ENCODE measurements at places on chromosomes 2 and 18.

DNA sequence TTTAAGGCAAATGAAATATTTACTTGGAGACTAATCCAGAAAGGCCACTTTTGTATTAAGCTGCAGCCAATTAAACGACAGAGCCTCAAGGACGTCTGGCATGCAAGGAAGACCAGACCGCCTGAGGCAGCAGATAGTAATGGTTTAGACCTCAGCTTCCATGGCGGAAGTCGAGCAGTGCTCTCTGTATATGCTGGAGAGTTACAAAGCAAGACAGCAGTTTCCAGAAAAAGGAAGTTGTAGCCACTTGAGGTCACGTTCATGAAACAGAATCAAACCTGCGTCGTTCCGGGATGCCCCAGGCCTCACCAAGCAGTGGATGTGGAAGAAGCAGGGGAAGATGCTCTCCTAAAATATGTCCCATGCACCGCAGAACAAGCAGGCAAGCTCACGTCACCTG lies 142.0 kb downstream of the PTGR3 start:
- no peak for DNase-seq

GRCh38 chr2:138565230-138565598 lies 63.6 kb downstream of the SPOPL start:
- peak; percentile 3 for DNase-seq

DNA sequence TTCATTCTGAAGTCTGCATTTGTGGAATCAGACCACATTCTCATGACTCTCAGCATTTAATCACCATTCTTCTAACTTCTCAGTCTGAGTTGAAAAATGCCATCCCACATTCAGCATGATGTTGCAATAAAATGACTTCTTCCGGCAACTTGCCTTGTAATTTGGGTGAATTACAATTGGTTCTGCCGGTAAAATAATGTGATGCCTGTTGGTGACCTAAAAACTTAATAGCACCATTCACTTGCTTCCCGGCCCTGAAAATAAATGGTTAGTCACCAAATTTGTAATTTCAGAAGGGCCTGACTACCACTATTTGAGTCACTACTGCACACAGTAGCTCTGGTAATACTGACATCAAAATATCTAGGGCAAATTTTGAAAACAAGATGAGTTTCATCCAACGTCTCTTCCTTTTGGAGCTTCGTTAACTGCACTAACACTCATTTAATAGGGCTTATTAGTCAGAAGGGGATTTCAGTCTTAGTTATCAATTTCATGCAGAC lies 637.1 kb upstream of the CHAC2 start:
- DNase-seq, result peak; percentile 55

DNA sequence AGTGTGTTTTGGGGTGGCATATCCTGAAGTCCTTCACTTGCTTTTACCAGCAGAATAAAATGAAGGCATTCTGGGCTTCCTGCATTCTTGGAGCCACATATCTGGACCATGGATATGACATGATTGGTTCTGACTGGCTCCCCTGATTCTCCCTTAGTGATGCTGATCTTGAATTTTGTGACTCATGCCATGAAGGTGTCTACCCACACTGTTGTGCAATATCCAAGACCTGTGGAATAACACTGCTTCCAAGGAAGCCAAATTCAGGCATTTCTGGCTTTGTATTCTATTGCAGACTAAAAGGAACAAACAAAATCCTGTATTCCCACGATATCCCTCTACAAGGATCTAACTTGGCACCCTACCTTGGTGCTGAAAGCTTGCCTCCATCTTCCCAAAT lies 125.8 kb downstream of the LYPD6B start:
- DNase-seq, result peak; percentile 74

GRCh38 chr2:101380376-101380775 lies 6.9 kb downstream of the CREG2 start:
- DNase-seq, result peak; percentile 94

DNA sequence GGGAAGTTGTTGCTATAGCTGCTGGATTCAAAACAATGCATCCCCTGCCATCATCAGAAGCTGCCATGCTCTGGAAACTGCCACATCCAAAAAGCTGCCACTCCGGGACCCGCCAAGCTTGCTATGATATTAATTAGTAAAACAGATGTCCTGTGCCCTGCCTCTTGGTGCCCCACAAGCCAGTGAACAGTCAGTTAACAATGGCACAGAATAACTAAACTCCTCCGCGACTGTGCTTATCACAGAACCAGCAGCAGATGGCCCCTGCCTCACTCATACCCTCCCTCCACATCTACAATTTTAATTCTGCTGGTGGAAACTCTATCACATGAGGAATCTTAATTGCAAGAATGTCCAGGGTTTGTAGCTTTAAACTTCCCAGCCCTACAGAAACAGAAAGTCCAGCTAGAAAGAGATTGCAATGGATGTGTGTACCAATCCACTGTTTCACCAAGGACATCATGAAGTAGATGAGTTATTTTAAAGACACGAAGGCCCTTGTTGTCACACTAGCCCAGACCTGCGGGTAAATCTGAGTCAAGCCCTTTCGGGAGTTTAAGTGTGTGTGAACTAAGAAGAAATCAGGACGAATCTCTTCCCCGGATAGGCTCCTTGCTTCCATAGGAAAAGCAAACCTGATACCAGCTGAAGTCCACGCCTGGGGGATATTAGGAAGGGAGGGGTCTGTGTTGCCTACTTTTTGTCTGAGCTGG lies 7.4 kb upstream of the ACYP2 start:
- no peak for DNase-seq

DNA sequence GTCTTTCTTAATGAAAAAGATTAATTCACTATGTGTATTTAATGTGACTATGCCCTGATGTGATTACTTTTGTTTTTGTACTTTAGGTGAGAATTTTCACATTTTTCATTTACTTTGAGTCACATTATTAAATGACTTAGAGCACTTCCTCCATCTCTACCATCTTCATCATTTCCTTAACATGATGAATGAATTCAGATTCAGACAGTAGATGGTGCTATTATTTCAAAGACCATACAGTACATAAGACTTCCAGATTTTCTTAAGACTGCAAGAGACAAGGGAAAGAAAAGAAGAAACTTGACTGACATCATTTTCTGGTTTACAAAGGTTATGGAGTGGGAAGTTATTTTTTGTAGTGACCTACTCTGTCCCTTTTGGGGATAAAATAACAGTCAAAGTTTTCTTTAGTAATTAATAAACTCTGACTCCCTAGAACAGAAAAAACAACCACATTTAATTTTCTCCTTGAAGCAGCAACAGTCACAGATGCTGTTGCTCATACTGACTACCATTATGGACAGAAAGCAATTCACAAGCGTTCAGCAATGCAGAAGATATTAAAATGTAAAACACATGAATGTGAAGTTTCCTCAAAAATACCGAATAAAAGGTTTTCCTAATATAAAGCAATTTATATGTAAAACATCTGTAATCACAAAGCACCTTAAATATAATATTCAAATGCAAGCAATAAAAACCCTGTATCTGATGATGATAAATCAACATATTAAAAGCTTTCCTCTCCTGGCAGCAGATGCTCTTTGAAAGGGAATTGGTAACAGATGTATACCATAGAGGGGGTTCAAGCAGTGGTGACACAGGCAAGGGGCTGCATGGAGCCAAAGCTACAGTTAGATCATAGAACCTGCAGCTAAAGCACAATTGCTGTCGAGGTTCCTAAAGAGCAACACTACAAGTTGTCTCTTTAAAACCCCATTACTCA lies 1010.9 kb upstream of the NXPH2 start:
- DNase-seq, result no peak

- DNase-seq, result no peak
Measured at GRCh38 chr2:157725846-157726245, 97.2 kb upstream of the ACVR1C start.

- peak; percentile 5 for DNase-seq
Measured at GRCh38 chr2:96144481-96145035, 682 bp downstream of the DUSP2 start.

- no peak for DNase-seq
Measured at GRCh38 chr2:63440612-63441011, 147.7 kb downstream of the WDPCP start.

DNA sequence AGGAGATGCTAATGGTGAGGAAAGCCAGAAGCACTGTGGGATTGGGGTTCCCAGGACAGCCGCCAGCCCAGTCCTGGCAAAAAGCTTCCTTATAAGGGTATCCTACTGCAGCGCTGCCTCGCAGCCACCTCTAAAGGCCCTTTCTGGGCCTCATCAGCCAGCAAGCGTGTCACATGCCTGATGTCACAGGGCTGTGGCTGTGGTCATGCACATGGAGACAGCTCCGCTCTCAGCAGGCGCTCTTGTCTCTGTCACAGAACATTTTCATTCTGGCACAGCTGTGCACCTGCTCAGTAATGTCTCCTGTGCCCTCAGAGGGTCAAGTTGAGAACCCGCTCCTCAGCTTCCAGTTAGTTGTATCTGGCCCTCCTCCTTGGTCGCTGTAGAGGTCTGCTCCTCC lies 17.7 kb upstream of the MAL start:
- DNase-seq, result no peak

DNA sequence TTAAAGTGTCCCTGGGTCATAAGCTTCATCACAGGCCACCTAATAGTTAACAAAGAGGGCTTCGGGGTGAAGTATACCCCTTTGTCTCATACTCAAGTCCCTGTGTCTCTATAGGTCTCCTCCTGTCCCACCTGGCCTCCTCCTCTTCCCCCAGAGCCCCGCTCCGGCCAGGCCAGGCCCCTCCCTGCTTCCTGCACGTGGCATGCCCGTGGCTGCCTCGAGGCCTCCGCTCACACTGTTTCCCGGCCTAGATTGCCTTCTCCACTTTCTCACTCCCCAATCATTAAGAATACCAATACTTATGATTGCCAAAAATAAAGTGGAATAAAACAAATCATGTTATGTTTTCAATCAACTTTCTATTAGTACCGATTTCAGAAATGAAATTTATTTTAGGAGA lies 18.8 kb downstream of the SMYD1 start:
- no peak for DNase-seq

- no peak for DNase-seq
Measured at GRCh38 chr2:128477891-128478290, 159.2 kb upstream of the HS6ST1 start.

- no peak for DNase-seq
Measured at GRCh38 chr2:217743966-217744761, 258.6 kb downstream of the TNS1 start.

- DNase-seq, result peak; percentile 90
Measured at GRCh38 chr2:235746257-235746934, 252.6 kb downstream of the AGAP1 start.

DNA sequence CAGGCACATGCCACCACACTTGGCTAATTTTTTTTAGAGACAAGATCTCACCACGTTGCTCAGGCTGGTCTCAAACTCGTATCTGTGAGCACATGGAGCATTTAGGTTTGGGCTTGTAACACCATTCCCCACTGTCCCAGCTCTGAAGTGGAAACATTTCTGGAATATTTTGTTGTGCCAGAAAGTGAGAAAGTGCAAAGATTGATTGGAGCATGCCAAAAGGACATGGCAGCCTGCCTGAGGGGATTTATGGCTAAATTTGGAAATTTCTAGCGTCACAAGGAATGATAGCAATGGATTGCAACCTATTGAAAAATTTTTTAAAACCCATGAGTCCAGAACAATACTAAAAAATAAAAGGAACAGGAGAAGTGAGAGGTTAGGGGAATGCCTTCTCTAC lies 136.8 kb downstream of the ESCO1 start:
- no peak for DNase-seq

- no peak for DNase-seq
Measured at GRCh38 chr18:9182852-9183399, 46.3 kb downstream of the ANKRD12 start.

DNA sequence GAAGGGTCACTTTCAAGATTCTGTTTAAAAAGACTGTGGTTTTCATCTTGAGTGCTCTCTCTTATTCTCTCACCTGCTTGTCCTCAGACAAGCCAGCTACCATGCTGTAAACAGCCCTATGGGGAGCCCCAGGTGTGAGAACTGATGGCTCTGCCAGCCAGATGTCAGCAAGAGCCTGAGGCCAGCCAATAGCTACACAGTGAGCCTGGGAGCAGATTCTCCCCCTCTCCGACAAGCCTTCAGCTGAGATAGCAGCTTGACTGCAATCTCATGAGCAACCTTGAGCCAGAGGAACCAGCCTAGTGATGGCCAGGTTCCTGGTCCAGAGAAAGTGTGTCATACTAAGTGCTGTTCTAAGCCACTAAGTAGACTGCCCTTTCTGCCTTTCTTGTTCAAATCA lies 272.1 kb downstream of the NAPG start:
- no peak for DNase-seq

GRCh38 chr2:34307636-34308035 lies 708.5 kb upstream of the FAM98A start:
- DNase-seq, result no peak

GRCh38 chr2:19841918-19842693 lies 59.7 kb downstream of the TTC32 start:
- no peak for DNase-seq

- DNase-seq, result peak; percentile 1
Measured at GRCh38 chr2:126886211-126886915, 12.3 kb upstream of the TEX51 start.

- DNase-seq, result no peak
Measured at GRCh38 chr2:120968307-120969015, 232.8 kb downstream of the GLI2 start.

- DNase-seq, result no peak
Measured at GRCh38 chr2:177460973-177461585, 68.5 kb downstream of the AGPS start.

DNA sequence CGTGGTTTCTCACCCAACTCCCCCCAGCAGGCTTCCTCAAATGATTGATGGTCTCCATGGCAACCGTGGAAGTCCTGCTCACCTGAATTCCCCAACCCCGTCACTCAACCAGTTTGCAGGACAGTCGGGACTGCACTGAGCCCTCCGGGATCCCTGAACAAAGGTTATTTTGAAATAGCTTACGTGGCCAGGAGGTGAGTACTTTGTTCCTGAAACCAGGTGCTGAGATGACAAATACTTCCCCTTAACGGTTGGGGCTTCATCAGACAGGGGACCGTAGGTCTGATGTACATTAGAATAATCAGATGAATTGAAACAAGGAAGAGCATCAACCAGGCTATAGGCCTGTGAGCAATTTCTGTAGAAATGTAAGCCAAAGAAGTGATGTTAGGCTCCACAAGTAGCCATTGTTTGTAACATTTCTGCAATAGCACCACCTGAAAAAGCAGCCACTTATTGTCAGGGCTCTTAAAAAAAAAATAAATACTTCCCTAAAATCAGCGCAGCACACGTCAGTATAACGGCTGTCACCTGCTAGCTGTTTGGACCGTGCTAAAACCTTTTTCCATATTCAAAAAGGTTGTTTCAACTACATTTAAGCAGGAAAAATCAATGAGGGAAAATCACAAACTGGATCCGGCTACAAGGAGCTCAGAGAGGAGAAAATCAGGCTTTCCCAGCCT lies 206.4 kb upstream of the ID2 start:
- DNase-seq, result peak; percentile 68

Data from MCF 10A (cell line).